ENCODE measurements at places on chromosomes 5 and 9.

DNA sequence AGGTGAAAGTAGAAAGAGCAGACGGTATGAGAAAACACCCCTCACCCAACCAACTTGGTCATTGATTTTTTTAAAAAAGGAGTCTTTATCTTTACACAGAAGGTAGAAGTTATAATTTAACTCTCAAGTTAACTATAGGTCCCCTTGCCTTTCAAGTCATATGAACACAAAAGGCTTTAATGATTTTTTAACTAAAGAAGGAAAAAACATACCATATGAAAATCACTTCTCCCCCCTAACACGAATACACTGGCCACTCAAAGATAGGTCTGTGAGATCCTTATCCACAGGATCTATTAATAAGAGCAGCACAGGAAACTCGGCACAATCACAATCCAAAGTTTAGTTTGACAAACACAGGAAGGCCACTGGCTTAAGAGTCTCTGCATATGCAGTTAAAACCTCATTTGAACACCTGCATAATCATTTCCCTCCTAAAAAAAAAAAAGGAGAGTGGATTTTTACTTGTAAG, 138.0 kb downstream of the ENC1 start:
- DNase-seq = no peak

- DNase-seq = no peak
Observed at GRCh38 chr9:120921661-120922181, 4.9 kb downstream of the TRAF1 start.

GRCh38 chr9:32502464-32502863, 23.5 kb downstream of the RIGI start:
- DNase-seq = no peak

DNA sequence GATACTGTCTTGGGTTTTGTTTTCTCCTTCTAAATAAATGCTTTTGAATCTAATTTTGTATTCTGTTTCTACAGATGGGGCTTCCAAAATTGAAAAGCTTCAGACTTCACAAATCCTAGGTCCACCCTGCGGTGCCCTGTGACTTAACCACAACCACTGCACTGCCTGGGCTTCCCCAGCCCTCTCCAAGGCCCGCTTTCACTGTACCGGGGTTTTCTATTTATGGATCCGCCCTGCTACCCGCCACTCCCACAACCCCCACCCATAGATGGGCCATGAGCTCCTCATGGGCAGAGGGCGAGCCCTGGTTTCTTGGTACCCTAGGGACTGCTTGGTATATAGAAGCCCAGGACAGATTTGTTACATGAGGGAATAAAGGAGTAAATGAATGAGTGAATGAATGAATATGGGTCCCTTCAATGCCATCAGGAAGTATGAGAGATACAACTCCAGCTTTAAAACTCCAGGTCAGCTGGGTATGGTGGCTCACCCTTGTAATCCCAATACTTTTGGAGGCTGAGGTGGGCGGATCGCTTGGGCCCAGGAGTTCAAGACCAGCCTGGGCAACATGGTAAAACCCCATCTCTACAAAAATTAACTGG, 39.8 kb upstream of the NEK6 start:
- no peak for DNase-seq

DNA sequence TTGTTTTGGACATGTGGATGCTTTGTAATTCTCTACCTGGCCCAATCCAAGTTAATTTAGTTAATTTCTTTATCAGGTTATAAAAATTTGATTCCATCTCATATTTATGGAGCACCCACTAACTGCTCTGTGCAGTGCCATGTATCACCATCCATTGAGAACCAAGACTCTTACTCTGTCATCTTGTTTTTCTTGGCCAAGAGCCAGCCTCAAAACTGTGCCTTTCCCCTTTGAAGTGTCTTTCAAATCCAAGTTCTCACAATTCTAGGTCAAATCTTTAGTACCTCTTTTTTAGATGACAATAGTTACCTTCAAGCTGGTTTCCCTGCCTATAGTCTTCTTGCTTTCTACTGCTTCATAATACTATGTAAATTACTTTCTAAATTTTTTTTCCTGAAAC, 3.2 kb downstream of the COMMD10 start:
- DNase-seq = no peak

DNA sequence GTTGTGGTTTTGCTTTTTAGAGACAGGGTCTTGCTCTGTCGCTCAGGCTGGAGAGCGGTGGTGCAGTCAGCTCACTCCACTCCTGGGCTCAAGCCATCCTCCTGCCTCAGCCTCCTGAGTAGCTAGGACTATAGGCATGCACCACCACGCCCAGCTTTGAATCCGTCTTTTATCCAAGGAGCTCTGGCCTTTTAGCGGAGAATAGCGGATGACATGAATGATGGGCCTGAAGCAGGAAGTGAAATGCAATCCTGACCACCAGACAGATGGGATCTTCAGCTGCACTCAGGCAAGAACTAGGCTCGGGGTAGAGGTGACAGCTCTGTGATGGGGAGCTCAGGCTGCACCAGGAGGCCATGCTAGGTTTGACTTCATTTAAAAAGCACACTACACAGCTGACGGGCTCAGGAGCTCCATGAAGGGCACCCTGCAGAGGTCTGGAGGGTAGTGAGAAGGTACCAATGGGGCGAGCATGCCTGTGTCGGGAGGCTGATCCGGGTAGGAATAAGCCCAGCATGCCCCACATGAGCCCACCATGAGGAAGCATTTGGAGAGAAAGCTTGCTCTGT, 21.9 kb downstream of the POLR1E start:
- no peak for DNase-seq

- DNase-seq = no peak
Observed at GRCh38 chr9:106890608-106891007, 27.6 kb downstream of the ZNF462 start.
